ENCODE measurements at places on chromosomes 4 and X.

- H3K36me3 ChIP-seq = no peaks in the 10 kb centered on the region
- H3K27ac ChIP-seq = no peak overlapping the region
- peaks cover 13% of the 10 kb centered on the region for H3K4me1 ChIP-seq
- H3K4me3 ChIP-seq = no peak overlapping the region
These were observed 15.3 kb upstream of the PITX2 start for GRCh38 chr4:110638089-110638746.

DNA sequence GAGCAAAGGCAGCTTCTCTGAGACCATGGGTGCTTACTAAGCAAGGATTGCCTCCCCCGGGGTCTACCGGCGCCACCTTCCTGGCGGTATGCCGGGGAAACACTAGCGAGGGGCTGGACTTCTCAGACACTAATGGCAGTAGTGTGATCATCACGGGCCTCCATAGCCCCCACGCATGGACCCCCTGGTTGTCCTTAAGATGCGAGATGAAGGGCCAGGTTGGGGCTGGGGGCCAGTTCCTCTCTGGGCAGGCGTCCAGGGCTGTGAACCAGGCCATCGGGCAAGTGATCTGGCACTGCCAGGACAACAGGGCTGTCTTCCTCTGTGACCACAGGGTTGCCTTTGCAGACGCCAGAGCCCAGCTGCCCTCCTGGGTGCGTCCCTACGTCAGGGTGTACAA, 60.7 kb downstream of the ALPK1 start:
- H3K36me3 ChIP-seq = peaks cover 42% of the 10 kb centered on the region
- no peaks in the 10 kb centered on the region for H3K4me1 ChIP-seq
- DNase-seq = no peak
- H3K27me3 ChIP-seq = no peaks in the 10 kb centered on the region
- no peak overlapping the region for H3K4me3 ChIP-seq

DNA sequence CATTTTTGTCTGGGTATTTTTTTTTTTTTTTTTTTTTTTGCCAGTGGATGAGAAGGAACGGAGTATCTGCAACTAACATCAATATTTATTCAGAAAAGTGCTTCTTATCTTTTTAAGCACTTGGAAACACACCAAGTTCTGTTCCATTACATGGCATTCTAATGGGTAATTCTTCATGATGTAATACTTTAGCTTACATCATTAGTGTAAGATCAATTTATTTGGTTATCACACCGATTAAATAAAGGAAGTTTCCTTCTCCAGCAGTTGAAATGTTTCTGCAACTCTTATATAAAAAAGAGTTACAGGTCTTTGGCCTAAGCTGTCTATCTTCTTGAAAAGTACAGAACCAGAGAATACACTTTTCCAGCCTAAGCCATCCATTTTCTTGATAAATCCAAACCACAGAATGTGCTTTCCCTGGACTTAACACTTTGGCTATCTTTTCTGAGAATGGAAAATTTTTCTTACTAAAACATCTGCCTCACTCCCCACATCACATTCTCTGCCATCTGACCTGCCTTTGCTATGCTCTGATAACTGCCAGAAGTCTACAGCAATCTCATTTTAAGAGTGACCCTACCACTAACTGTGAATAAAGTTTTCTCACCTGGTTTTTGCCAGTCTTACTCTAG, 191.9 kb upstream of the MAB21L2 start:
- no peaks in the 10 kb centered on the region for H3K4me1 ChIP-seq
- DNase-seq = no peak
- H3K4me3 ChIP-seq = no peak overlapping the region

GRCh38 chr4:25588206-25588605, 67.4 kb upstream of the SLC34A2 start:
- no peaks in the 10 kb centered on the region for H3K27me3 ChIP-seq
- H3K27ac ChIP-seq = no peak overlapping the region
- H3K4me3 ChIP-seq = no peak overlapping the region
- no peaks in the 10 kb centered on the region for H3K36me3 ChIP-seq
- no peaks in the 10 kb centered on the region for H3K4me1 ChIP-seq
- DNase-seq = no peak

DNA sequence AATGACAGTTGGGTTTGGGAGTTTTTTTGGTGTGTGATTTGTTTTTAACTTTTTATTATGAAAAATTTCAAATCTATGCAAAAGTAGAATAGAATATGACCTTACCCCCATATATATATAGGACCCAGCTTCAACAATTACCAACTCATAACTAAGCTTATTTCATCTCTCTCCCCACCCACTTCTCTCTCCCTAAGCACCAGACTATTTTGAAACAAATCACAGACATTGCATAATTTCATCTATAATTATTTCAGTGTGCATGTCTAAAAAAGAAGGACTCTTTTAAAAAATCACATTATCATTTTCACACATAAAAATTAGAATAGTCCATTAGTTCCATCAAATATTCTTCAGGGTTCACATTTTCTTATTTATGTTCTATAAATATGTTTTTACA, 28.3 kb upstream of the NKX6-1 start:
- no peak overlapping the region for H3K4me3 ChIP-seq

DNA sequence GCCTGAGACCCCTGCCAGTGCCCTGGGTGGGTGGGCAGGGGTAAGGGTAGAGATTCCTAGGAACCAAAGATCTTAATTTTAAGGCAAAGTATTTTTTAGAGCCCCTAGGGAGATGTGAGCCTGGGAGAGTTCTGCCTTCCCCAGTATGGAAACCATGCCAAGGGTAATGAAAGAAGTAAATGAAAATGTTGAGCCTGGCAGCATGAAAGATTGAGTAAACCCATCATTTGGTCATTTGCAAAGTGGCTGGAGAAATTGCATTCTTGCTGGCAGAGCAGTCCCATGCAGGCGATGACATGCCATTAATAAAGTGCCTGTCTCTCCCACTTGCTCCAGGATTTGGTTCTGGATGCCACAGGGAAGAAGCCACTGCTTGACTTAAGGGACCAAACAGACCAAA, 60.7 kb upstream of the GPC4 start:
- H3K4me3 ChIP-seq = no peak overlapping the region
- peaks cover 4% of the 10 kb centered on the region for H3K4me1 ChIP-seq
- peak; percentile 60 for DNase-seq
- peak overlapping the region; percentile 76 for H3K27ac ChIP-seq
- H3K36me3 ChIP-seq = no peaks in the 10 kb centered on the region

Data from tibial artery (tissue), 4 donors.